ENCODE measurements at places on chromosomes 5 and 9.

- no peak for DNase-seq
These were observed 49.4 kb downstream of the PLK2 start for GRCh38 chr5:58410441-58410840.

GRCh38 chr9:36050476-36050875 lies 13.8 kb downstream of the RECK start:
- no peak for DNase-seq

DNA sequence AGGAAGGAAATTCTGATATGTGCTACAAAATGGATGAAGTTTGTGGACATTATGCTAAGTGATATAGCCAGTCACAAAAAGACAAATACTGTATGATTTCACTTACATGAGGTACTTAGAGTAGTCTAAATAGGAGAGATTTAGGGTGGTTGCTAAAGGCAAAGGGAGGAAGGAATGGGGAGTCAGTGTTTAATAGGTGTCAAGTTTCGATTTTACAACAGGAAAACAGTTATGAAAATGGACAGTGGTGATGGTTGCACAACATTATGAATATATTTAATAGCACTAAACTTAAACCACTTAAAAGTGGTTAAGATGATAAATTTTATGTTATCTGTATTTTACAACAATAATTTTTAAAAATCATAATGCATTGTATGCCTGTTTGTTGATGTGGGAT lies 40.4 kb upstream of the ECM2 start:
- no peak for DNase-seq

DNA sequence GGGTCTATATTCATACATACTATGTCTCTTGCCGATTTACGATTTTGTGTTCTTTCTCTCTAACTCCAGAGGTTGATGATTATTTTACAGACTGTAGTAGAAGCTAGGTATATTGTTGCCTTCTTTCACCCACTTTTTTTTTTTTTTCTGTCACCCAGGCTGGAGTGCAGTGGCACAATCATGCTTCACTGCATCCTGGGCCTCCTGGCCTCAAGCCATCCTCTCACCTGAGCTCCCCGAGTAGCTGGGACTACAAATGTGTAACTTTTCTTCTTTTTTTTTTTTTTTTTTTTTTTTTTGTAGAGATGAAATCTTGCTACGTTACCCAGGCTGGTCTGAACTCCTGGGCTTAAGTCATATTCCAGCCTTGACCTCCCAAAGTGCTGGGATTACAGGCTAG lies 96.2 kb downstream of the CHSY3 start:
- DNase-seq, result no peak

Measured in stimulated activated CD8-positive, alpha-beta memory T cell treated with anti-CD3 and anti-CD28 coated beads, Interleukin-7, amount 100 ng/mL, for 48 hours (primary cell).